ENCODE measurements at places on chromosomes 1 and 21.

GRCh38 chr1:21703318-21703963, 34.3 kb upstream of the RAP1GAP start:
- DNase-seq: no peak

DNA sequence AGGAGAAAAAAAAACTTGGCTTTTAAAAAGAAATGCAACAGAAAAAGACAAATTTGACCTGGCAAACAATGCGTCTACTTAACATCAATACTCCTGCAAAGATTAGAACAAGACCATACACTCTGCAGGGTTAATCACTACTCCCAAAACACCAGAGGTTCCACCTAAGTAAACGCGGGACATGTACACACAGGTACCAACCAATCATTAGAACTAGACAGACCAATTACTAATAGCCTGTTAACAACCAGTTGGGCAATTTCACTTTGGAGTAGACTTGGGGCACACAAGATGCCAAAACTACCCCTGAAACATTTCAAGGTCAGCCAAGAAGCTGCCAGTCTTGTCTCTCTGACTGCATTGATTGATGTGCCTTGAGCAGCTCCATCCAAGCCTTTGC, 125.8 kb downstream of the RRAGC start:
- no peak for DNase-seq

GRCh38 chr1:15657021-15657420, 27.1 kb upstream of the PLEKHM2 start:
- no peak for DNase-seq

- DNase-seq: no peak
These were observed 137.8 kb downstream of the GALNT2 start for GRCh38 chr1:230204842-230205241.

- no peak for DNase-seq
These were observed 376.5 kb downstream of the LRRIQ3 start for GRCh38 chr1:73821520-73821919.
